Myocyte (in vitro differentiated cells): ENCODE measurements at places on chromosomes 12 and 14.

GRCh38 chr14:68526512-68527091 lies 266.3 kb downstream of the ZFP36L1 start:
- DNase-seq = peak; percentile 81

GRCh38 chr12:89325495-89325894 lies 26.8 kb downstream of the DUSP6 start:
- no peak for DNase-seq

- DNase-seq = no peak
Measured at GRCh38 chr12:114123108-114123507, 157.0 kb upstream of the RBM19 start.

DNA sequence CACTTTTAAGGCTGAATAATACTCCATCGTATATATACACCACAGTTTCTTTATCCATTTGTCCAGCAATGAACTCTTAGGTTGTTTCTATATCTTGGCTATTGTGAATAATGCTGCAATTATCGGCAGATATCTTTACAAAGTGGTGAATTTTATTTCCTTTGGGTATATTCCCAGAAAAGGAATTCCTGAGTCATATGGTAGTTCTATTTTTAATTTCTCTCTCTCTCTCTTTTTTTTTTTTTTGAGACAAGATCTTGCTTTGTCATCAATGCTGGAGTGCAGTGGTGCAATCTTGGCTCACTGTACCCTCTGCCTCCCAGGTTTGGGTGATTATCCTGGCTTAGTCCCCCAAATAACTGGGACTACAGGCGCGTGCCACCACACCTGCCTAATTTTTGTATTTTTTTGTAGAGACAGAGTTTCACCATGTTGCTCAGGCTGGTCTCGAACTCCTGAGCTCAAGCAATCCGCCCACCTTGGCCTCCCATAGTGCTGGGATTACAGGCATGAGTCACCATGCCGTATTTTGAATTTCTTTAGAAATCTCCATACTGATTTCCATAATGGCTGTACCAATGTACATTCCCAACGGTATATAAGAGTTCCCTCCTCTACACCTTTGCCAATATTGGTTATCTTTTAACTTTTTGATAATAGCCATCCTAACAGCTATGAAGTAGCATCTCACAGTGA lies 98.4 kb downstream of the EFCAB11 start:
- peak; percentile 35 for DNase-seq

DNA sequence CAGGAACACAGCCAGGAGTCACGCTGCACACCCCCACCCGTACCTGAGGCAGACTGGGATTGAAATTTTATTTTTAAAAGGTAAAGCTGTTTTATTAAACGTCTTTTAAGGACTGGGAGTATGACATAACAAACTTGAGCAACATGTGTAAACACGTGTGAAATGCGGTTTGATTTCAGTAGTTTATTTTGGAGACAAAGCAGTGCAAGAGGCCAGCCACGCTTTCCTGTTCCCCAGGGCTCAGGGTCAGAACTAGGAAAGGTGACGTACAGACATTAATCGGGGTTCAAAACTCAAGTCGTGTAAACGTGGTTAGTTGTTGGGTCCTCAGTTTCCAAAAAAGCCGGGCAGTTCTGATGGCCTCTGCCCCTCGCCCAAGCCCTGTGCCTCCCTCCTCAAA lies 16.7 kb downstream of the CHGA start:
- DNase-seq = no peak

DNA sequence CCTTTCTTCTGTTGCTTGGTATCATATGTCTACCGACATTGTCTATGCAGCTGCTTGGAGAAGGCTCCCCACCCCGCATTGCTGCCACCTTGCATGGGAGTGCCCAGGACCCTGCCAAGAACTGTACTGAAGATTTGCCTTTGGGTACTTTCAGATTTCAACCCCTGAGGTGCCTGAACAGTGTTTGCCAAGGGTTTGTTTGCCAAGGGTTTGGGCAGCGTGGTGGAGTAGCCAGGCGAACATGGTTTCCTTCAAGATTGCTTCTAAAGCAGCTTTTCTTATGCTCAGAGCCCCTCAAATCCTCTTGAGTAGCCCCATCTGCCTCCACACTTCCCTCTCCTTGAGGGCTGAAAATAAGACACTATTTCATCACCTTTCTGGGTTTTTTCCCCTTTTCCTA lies 25.3 kb upstream of the CRY1 start:
- no peak for DNase-seq

DNA sequence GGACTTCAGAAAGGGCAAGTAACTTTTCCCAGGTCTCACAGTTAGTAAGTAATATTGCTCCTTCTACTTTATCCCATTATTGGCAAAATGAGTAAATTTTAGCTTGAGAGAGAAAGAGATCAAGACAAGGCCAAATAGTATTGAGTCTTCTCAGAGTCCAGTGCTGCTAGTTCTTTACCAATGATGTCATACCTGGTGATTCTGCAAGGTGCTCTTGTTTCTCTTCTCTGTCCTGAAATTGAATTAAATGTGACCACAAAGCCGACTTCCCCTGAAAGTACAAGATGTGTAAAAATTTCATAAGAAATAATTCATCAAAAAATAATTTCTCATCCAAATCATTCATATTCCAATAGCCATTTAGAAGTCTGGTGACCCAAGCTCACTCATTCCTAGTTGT lies 97.5 kb upstream of the SINHCAF start:
- no peak for DNase-seq

DNA sequence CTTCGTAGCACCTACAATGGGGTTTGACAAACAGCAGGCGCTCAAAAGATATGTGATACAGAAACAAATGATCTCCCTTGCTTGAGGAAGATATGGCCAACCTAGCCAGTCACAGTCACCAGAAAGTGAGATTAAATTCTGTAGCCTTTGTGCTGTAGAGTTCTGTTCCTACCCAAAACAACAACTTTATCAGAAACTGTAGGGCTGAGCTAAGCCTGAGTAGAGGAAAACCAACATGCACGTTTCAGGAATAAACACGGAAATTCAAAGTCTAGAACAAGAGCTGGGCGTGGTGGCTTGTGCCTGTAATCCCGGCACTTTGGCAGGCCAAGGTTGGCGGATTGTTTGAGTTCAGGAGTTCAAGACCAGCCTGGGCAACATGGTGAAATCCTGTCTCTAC lies 23.0 kb downstream of the AICDA start:
- no peak for DNase-seq

DNA sequence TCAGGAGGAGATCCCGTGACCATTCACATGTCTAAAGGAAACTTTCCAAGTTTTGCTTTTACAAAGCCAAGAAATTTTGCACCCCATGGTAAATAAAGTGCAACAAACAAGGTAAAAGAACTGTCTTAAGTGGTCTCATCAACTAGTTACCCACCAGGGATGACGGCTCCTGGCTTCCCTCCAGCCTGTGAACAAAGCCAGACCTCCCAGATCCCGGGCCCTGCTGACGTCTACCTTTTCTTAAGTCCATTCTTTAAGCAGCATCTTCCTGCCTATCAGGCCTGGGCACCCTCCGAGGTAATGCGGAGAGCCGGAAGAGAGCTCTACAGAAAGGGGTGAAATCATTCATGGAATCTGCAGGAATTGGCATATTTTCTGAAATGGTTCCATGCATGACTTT lies 58.0 kb upstream of the DAAM1 start:
- no peak for DNase-seq

- no peak for DNase-seq
Measured at GRCh38 chr14:51774209-51774608, 86.2 kb upstream of the GNG2 start.

DNA sequence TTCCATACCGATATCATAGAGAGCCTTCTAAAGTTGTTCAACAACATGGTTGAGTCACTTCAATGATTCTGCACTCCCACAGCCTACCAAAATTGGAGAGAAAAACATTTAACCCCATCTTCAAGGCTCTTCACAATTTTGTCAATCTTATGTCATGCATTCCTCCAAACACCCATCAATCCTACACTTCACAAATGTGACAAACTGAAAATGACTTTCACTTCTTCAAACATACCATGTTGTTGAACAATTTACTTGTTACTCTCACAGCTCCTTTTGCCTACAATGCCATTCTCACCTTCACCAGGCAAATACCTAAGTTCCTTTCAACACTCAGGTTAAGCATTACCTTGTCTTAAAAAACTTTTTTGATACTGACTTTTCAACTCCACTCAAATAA lies 88.0 kb downstream of the OSBPL8 start:
- DNase-seq = no peak

DNA sequence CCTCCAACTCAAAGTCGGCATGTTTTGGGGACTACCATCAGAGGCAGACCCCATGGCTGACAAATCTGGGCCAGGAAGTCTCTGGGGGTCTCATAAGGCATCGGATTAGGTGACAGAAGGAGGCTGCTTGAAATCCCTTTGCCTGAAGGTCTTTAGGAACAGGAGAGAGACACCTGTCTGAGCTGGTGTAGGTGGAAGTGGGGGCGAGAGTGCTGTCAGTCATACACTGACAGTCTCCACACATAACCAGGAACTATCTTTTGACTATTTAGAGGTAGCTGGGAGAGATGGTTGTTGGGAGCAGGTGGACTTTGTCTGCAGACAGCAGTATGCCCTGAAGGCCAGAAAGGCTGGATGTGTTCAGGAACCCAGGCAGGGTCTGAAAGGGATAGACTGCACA lies 98.7 kb downstream of the PRMT8 start:
- no peak for DNase-seq

GRCh38 chr12:5794156-5794555 lies 150.9 kb downstream of the ANO2 start:
- no peak for DNase-seq

- peak; percentile 31 for DNase-seq
Measured at GRCh38 chr12:75481774-75482173, 1.2 kb downstream of the GLIPR1 start.

DNA sequence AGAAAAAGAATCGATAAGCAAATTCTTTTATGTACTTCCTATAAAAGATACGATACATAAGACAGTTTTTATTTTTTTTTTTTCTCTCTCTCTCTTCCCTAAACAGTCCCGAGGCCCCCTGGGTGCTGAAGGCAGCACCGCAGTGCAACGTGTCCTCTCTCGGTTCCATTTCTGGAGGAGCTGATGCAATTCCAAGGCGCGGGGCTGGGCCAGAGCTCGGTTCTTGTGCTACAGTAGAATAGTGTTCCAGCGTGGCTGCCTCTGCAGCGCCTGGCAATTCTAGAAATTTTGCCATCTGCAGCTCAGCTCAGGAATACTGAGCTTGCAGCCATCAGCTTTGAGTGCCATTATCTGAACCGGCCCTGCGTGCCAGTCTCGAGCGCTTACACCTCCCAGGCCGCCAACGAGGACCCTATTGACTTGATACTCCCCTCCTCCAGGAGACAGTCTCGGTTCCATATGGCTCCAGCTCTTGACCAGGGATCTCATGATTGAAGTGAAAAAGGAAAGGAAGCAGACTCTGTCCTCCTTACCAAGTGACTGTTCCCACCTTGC lies 630 bp downstream of the ALDH1L2 start:
- peak; percentile 65 for DNase-seq

DNA sequence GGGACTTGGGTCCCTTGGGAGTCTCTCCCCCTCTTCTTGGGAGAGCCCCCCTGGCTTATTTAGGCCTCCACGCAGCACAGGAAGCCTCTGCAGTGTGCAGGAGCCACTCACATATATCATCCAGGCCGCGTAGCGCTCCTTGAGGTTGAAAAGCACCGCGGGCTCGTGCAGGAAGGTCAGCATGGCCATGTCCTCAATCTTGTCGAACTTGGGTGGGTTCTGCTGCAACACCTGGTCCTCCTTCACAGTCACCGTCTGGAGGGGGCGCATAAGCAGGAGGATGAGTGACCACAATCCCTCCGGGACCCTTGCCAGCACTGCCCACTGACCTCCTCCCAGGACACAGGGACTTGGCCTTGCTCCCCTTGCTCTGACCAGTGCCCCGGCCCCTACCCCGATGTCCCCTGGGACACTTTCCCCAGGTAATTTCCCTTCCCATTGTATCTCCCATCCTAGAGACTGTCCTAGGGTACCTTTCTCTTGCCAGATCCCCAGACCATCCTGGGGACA lies 2.5 kb downstream of the MYH6 start:
- DNase-seq = no peak

GRCh38 chr12:125125271-125125670 lies 60.0 kb downstream of the AACS start:
- no peak for DNase-seq

DNA sequence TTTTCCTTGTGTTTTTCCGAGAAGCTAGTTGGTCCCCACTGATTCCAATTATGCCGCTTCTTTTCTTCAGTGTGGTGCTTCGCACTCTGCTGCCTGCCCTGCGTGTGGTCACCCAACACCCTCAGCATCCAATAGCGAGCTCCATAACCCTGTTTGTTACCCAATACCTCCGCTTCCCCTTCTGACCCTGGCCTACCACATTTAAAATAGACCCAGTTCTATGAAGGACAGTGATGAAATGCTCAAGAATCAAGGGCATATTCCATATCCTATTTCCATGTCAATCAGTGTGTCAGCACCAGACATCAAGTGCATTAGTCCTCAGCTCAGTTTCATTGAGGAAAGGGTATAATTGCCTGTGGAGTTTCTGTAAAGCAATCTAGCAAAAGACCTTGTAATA lies 9.5 kb downstream of the NDRG2 start:
- DNase-seq = no peak

DNA sequence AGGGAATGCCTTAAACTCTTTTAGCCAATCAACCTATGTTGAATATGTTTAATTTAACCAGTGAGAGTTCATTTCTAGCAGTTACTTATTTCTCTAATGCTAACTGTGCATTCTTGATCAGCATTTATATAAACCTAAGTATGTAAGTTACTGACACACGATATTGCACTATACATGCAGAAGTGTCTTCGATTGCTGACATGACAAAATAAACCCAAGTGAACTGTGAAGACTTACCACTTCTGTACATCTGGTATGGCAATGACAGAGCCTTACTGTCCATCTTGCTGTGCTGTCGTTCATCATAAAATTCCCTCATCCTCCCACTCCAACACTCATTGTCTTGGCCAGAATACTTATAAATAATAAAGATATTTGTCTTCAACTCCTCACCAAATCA lies 131.8 kb downstream of the TSHR start:
- DNase-seq = no peak

DNA sequence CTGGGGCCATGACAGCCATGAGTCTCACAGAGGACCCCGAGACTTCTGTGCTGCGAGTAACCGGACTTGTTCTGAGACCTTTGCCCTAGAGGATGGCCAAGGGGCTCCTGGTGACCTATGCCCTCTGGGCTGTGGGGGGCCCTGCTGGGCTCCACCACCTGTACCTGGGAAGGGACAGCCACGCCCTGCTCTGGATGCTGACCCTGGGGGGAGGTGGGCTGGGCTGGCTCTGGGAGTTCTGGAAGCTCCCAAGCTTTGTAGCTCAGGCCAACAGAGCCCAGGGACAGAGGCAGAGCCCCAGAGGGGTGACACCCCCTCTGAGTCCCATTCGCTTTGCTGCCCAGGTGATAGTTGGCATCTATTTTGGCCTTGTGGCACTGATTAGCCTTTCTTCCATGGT lies 2.1 kb downstream of the DNAJC22 start:
- no peak for DNase-seq
